Right cardiac atrium (tissue), 5 donors: ENCODE measurements at places on chromosomes 2 and 18. TPM values are rescaled to one million over a fixed set of nuclear protein-coding genes. Genes with fewer than 3 reads are reported as not detected.

The EFEMP1 gene
- total RNA-seq = 305 TPM

The MAL gene
- 15.5 TPM for total RNA-seq

DNA sequence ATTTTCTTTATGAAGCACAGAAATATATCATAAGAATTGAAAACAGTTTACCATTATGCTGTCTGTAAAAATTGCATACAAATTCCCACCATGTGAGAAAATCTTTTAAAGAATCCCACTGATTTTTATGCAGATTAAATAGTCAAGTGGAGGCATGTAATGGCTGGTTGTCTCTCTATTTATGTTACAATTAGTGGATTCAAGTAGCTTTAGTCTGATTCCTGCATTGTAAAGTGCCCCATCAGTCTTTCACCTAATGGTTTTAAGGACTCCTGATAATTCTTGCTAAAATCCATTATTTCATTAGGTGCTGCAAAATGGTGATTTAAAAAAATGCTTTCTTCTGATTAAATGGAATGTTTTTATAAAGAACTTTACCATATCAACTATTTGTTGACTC is 148.4 kb upstream of the MYO3B start:
- DNase-seq = no peak

- no peak for DNase-seq
Measured at GRCh38 chr2:177478029-177478428, 85.5 kb downstream of the AGPS start.

GRCh38 chr2:143581134-143581533 is 451.9 kb downstream of the ARHGAP15 start:
- no peak for DNase-seq

The LYG2 gene
- not detected for total RNA-seq

The SAG gene
- total RNA-seq = not detected

GRCh38 chr2:226467221-226467620 is 332.4 kb downstream of the IRS1 start:
- DNase-seq = no peak

The EVA1A gene
- 0.26 TPM for total RNA-seq

- DNase-seq = no peak
Measured at GRCh38 chr18:811182-811891, 705 bp downstream of the YES1 start.

DNA sequence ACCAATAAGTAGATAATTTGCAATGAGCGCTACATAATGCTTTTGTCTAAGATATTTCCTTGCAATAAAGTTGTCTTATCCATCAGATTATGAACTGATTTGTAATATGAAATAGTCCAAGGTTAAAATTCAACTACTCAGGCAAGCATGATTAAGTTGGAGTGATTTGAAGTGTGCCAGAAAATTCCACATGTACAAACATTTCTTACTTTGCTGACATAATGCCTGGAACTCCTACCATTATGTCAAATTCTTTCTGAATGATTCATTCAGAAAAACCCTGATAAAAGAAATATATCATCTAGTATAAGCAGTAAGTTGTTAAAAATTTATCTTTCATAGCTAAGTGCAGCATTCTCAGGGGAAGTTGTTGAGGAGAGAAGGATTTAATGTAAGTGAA is 87.3 kb downstream of the CBLN2 start:
- DNase-seq = no peak

The NAT8 gene
- total RNA-seq = not detected

DNA sequence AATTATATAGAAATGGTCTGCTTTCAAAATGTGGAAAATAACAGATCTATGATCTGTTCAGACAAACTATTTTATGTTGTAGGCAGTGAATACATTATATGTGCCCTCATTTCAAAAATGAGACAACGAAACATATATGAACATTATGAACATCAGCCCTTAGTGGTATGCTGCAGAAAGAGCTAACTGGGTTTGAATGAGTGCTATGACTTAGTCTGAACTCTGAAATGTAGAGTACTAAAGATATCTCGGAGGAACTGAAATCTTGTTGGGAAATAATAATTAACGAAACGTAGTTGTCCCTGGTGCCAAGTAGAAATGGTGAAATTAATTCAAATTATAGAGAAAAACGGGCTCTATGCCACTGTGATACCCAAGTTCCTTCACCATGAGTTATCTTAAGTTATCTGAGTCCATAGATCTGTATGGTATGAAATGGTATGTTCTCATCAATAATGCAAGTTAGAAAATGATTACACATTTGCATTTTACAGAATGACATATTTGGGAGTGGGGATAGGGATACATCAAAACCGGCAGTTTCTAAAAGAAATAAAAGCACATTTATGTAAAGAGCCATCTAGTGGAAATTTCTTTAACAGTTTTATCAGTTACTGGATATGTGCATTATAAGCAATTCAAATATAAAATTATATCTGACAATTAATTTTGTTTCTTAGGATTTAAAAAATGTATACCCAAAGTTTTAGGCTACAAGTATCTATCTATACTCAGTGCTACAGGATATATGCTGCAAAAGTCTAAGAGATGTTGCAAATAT is 26.7 kb downstream of the STARD6 start:
- no peak for DNase-seq

The LHCGR gene
- not detected for total RNA-seq

GRCh38 chr2:111654829-111655228 is 229.2 kb downstream of the ANAPC1 start:
- DNase-seq = no peak

GRCh38 chr2:198641161-198641560 is 816.6 kb downstream of the SATB2 start:
- no peak for DNase-seq

The CHRND gene
- total RNA-seq = not detected

DNA sequence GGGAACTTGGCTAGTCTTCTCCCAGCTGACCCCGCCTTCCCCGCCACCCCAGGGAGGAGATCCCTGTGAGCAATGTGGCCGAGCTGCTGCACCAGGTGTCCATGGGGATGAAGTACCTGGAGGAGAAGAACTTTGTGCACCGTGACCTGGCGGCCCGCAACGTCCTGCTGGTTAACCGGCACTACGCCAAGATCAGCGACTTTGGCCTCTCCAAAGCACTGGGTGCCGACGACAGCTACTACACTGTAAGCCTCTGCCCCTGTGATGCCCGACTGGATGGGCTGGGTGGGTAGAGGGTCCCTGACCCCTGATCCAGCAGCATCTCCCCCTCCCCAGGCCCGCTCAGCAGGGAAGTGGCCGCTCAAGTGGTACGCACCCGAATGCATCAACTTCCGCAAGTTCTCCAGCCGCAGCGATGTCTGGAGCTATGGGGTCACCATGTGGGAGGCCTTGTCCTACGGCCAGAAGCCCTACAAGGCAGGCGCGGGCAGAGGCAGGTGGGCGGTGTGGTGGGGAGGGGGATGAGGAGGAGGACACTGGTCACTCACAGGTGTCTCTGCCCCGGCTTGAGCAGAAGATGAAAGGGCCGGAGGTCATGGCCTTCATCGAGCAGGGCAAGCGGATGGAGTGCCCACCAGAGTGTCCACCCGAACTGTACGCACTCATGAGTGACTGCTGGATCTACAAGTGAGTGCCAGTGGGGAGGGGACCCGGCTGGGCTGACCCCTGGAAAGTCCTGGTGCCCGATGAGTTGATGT is 24.2 kb downstream of the ZAP70 start:
- peak; percentile 11 for DNase-seq

- peak; percentile 58 for DNase-seq
Measured at GRCh38 chr2:182584462-182584861, 131.6 kb upstream of the DNAJC10 start.

The EVX2 gene
- not detected for total RNA-seq

- DNase-seq = no peak
Measured at GRCh38 chr18:48887905-48888772, 62.6 kb downstream of the SMAD7 start.

The TMEM182 gene
- 163 TPM for total RNA-seq

DNA sequence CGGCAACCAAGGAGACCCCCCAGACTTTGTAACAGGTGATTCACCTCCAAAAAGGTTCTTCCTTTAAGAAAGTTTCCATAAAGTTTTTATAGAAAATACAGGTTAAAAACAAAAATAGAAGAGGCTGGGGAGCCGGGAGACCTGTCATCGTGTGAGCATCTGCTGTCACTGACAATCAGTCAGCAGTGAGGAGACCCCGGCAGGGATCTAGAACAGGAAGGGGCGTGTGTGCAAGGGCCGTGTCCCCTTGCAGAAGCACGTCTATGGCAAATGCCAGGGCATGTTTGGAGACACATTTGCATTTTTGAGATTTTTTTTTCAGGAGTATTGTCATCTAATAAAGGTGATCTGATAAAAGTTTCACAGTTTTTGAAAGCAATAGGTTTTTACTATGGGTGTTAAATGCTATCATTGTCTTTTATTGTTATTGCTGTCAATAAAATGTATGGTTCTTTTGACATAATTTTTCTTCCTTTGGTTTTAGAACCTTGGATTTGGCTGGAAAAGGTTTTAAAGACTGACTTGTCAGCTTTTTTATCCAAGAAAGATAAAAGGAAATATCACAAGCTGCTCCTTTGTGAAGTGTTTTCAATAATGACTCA is 52.1 kb downstream of the MTCL1 start:
- DNase-seq = no peak

DNA sequence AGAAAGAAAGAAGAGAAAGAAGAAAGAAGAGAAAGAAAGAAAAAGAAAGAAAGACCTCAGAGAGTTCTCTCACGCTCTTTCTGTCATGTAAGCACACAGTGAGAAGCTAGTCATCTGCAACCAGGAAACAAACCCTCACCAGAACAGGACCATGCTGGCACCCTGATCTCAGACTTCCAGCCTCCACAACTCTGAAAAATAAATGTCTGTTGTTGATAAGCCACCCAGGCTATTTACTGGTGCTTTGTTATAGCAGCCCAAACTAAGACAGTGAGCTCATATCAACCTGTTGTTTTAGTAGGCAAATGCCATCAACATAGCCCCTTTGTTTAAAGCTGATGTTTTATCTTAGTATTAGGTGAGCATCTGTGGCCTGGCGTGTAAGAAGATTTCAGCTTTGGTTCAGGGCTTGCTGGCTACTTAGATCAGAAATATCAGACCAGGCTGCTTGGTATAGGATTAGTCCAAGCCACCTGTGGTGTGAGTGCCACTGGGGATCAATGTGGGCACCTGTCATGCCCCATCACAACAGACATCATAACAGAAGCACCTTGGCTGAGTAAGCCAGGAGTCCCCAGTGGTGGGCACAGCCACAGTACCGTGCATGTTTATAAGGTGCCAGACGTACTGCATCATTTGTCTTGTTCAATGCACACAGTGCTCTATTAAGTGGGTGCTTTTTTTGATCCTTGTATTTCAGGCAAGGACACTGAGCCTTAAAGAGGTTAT is 94.4 kb downstream of the LBH start:
- no peak for DNase-seq

GRCh38 chr2:95312543-95313201 is 15.5 kb downstream of the KCNIP3 start:
- DNase-seq = peak; percentile 16

- no peak for DNase-seq
Measured at GRCh38 chr2:70888366-70888922, 47.3 kb upstream of the ATP6V1B1 start.

The AP1S3 gene
- total RNA-seq = 0.29 TPM

- no peak for DNase-seq
Measured at GRCh38 chr2:117718048-117718447, 96.4 kb upstream of the DDX18 start.

The AMER3 gene
- not detected for total RNA-seq

- no peak for DNase-seq
Measured at GRCh38 chr2:30179536-30179935, 32.7 kb downstream of the YPEL5 start.

GRCh38 chr18:61992923-61993322 is 100.1 kb upstream of the RNF152 start:
- no peak for DNase-seq
